C1 segment of cervical spinal cord (tissue), 14 donors: ENCODE measurements at places on chromosomes 6 and 20.

DNA sequence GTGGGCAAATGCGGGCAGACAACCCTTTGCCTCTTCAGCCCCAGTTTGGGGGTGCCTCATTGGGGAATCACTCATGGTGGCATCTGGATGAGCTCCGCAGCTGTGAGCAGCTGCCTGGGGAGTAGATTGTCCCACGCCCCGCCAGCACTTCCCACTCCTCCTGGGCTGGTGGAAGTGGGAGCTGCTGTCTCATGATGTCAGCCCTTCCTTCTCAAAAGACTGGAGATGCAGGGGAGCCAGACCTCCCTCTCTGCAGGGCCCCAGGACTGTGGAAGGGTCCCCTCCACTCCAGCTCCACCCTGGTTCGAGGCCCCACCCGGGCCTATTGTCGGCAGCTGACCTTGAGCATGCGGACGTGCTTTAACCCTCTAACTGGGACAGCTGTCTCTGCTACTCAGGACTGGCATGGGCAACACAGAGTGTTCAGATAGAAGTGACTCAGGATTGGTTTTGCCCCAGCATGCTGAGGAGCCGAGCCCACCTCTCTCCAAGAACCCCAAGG, 2.0 kb downstream of the UNC93A start:
- DNase-seq: no peak

DNA sequence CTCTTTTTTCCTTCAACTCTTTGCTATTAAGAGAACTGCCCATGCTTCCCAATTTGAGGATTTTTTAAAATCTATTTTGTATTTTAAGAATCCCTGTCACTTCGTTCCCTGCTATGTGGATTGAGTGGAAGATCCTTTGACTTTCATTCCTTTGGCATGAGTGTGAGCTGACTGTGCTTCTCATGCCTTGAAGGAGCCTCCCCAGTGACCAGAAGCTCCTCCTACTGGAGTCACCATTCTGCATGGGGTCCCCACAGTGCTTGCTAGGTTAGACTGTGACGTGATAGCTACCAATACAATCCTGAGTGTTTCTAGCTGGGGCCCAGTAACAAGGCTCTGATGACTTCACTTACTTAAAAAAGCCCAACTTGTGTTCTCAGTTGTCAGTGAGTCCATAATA, 104.4 kb upstream of the LAMP5 start:
- DNase-seq: no peak

DNA sequence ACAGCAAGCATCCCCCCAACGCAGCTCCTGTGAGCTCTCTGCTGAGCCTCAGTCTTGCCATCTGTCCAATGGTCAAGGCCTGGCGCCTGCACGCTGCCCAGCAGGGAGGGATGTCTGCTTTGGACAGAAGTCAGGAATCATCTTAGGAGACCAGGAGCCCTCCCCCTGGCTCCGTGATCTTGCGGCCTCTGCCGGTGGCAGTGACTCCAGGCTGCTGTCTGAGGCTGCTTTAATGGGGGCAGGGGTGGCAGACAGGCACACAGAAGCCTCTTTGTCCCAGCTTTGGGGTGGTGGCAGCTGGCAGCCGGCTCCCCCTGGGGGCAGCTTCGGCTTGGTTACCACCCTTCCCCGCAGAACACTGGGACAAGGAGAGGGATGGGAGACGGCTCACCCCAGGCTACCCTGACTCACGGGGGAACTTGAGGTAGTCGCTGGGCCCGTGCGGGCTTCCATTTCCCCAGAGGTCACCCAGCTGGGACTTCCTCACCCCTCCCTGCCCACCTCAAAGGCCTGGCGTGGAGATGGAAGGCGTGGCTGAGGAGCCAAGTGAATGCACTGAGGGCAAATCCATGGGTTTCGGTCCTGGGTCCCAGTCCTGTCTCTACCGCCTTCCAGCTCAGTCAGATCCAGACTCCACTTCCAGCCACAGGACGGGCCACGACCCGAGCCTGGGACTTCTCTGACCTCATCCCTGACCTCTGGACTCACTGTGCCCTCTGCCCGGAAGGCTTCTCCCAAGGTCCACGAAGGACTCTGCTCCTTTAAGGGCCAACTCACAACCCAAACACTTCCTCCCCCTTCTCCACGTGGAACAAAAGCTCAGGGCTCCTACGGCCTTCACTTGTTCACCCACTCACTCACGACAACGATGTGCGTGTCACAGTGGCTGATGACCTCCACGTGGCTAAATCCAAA, 14.8 kb downstream of the PEDS1 start:
- DNase-seq: no peak

DNA sequence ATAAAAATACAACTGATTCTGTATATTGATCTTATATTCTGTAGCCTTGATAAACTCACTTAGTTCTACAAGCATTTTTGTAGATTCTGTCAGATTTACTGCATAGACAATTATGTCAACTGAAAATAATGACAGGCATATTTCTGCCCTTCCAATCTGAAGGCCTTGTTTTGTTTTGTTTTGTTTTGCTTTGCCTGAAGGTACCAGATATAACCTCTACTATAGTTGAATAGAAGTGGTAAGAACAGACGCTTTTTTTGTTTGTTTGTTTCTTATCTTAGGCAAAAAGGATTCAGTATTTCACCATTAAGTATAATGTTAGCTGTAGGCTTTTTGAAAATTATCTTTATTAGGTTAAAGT, 64.6 kb upstream of the RSPO3 start:
- DNase-seq: no peak

- no peak for DNase-seq
Measured at GRCh38 chr20:61391812-61392520, 139.9 kb downstream of the CDH4 start.
